Type B pancreatic cell (in vitro differentiated cells): ENCODE measurements at places on chromosomes 5 and 9.

DNA sequence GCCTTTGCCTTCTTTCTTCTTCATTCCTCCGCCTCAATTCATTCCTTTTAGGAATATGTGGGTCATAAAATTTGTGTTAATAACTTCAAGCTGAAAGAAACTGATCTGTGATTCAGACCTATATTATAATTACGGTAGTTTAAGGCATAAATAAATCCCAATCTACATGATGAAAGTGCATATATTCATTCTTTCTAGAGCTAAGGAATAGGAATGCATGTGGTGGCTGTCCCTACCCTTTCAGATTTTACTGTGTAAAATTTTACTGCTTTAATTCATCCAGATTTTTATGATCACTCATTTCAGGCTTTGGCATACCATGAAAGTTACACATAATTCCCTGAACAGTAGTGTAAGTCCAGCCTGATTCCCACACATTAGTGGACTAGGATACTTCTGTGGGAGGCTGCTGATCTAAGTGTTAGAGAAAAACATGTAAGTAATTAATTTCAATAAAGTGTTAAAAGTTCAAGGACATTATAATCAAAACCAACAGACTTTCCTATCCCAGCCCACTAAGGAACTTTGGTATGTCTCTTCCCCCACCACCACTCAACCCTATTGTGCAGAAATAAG, 83.1 kb downstream of the HINT1 start:
- DNase-seq, result no peak

- no peak for DNase-seq
These were observed 434.5 kb upstream of the TUSC1 start for GRCh38 chr9:26112724-26113123.

DNA sequence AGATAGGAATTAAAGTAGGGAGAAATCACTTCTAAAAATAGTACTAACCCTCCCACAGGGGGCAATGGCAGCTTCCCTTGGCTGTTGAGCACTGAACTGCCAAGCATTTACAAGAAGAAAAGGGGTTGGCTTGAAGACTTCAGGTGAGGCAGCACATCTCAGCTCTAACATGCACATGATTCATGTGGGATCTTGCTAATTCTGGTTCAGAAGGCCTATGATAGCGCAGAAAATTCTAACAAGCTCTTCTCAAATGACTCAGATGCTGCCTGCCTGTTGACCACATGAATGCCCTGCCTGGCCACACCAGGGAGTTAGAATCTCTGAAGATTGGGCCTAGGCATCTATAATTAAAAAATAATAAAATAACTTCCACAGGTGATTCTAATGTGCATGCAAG, 22.6 kb downstream of the CD180 start:
- no peak for DNase-seq

GRCh38 chr9:81513059-81513458, 176.3 kb downstream of the TLE1 start:
- DNase-seq, result no peak

- no peak for DNase-seq
These were observed 37.5 kb upstream of the GFPT2 start for GRCh38 chr5:180390441-180391190.

DNA sequence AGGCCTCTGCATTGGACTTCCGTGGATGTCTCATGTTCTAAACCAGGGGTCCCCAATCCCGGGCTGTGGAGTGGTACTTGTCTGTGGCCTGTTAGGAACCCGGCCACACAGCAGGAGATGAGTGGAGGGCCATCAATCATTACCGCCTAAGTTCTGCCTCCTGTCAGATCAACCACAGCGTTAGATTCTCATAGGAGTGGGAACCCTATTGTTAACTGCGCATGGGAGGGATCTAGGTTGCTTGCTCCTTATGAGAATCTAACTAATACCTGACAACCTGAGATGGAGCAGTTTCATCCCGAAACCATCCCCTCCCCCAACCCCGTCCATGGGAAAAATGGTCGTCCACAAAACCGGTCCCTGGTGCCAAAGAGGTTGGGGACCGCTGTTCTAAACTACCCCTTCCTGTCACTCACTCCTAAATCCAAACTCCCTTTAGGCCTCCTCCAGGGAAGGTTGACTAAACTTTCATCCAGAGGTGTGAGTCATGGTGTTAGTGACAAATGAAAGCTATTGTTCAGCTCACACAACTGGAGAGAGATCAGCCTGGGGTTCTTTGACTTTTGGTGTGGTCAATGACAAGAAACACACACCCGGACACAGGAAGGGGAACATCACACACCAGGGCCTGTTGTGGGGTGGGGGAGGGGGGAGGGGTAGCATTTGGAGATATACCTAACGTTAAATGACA, 9.5 kb downstream of the KCNV2 start:
- no peak for DNase-seq

- no peak for DNase-seq
These were observed 13.8 kb upstream of the COL15A1 start for GRCh38 chr9:98929895-98930341.

GRCh38 chr5:78509145-78509865, 139.3 kb downstream of the LHFPL2 start:
- DNase-seq, result no peak

- DNase-seq, result no peak
These were observed 3.5 kb downstream of the NFX1 start for GRCh38 chr9:33293782-33294181.

- no peak for DNase-seq
These were observed 583.9 kb upstream of the CTNND2 start for GRCh38 chr5:12488161-12488560.

- DNase-seq, result no peak
These were observed 46.9 kb upstream of the UBAC1 start for GRCh38 chr9:136007934-136008692.

GRCh38 chr5:38692346-38692745, 135.9 kb upstream of the LIFR start:
- DNase-seq, result no peak

DNA sequence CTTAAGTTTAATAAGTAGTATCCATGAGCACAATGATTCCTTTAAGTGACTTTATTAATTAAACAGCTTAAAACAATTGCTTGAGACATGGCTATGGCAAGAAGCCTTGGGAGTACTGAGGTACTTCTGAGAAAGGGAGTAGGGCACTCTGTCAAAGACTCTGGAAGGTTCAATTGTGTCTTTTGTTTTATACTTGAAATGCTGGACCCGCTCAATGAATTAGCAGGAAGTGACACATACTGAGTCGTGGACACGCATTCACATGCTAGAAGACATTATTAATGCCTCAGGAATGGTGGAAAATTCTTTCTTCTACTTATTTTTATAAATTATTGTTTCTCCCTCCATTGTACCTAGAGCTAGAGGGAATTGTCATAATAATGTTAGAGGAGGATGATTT, 347.3 kb upstream of the ZNF608 start:
- DNase-seq, result no peak

GRCh38 chr5:159849437-159850083, 66.7 kb upstream of the ADRA1B start:
- no peak for DNase-seq

GRCh38 chr5:146797658-146798057, 80.9 kb downstream of the PPP2R2B start:
- DNase-seq, result no peak

DNA sequence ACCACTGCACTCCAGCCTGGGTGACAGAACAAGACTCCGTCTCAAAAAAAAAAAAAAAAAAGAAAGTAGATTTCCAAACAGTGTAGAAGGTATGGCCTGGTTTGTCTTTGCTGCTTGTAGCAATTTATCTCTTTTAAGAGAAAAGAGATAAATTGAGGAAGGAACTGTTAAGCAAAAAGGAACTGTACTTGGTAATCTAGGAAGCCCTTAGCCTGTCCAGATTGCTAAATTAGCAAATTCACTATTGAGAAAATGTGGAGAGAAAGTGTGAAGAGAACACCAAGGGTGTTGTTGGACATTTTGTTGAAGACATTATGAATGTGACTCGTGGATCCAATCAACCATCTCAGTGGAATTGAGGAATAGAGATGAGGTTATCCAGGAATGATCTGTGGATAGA, 13.0 kb upstream of the SUSD3 start:
- DNase-seq, result no peak

DNA sequence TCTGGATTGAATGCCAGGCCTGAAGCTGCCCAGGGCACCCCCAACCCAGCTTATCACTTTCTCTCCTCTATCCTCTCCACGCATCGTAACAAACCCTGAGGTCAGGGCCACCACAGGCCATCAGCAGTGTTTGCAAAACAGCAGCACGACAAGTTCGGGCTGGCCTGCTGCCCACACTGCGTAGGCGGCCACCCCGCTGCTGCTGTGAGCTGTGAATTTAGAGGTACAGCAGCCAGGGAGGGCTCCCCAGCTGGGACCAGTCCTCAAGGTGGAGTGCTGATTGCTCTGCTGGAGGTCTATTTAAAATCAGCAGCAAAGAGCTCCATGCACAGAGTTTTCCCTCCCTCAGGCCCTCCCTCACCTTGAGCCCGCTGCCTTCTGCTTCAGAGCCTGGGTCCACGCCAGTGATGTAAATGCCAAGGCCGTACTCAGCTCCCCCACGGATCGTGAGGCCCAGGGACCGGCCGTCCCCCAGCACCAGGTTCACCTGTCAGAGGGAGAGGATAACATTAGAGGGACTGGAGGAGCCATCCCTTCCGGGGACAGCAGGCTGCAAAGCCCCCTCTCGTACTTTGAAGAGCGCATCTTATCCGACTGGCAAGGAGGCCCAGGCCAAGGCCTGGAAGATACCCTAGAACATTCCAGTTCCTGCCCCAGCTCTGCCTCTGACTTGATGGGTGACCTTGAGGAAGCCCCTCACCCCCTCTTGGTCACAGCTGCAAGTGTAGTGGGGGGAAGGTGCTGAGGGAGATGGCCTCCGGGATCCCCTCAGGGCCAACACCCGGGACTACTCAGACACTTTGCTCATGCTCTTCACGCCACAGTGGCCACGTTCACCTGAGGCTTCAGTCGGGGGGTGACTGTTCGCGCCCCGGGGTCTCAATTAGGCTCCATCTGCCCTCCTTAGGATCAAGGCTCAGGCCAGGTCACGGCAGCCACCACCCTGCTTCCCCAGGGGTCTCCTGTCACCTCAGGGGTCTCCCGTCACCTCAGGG, 39.1 kb downstream of the WHRN start:
- no peak for DNase-seq

- no peak for DNase-seq
These were observed 28.1 kb downstream of the TMOD1 start for GRCh38 chr9:97529363-97530076.

GRCh38 chr5:60700416-60700757, 421 bp upstream of the DEPDC1B start:
- no peak for DNase-seq

DNA sequence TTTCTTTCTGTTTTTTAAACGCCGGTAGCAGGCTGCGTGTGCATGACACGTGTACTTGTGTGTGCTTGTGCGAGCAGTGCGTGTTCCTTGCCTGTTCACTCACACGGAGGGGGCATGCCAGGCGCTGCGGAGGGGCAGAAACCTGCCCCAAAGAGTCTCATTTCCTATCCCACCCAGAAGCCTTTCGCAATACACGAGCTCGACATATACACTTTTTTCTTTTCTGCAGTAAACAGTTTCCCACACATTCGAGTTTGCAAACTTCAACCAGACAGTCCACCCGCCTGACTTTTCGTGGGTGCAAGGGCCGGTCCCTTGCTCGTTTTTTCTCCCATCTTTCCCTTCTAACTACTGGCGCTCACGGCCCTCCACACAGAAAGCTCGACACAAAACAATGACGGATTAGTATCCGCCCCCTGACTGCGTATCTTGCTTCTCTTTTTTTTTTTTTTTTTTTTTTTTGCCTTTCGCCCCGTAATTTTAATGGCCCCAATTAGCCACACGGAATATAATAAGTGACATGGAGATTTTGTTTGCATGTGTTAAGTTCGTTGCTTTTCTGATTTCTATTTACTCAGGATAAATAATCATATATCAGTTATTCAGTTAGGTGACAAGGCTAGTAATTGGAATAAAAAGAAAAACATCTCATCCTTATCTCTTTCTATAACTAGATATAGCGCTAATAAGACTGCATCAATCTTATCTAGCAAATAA, 5.3 kb upstream of the OTP start:
- DNase-seq, result no peak

GRCh38 chr5:128674837-128675446, 136.9 kb upstream of the FBN2 start:
- DNase-seq, result no peak

GRCh38 chr5:60992871-60993270, 47.9 kb downstream of the NDUFAF2 start:
- no peak for DNase-seq

DNA sequence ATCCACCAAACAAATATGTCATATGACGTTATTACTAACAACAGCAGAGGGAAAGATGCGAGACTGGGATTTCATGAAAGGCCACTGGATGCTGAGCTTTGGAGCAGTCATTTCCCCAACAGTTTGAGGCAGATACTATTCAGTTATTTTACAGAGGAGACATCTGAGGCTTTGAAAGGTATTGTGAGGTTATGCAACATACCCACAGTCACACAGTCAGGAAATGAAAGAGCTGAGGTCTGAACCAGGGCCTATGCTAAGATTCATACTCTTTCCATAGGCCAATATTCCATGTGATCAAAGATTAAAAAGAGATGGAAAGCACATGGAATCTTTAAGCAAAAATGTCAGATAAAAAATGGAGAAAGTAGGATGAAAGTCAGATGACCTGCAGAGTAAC, 63.0 kb downstream of the LPAR1 start:
- no peak for DNase-seq

- DNase-seq, result no peak
These were observed 12.9 kb upstream of the WDR38 start for GRCh38 chr9:124840300-124840833.

GRCh38 chr9:78971540-78971939, 600.2 kb upstream of the TLE4 start:
- DNase-seq, result no peak

- no peak for DNase-seq
These were observed 236.0 kb downstream of the EDIL3 start for GRCh38 chr5:84148651-84149050.

DNA sequence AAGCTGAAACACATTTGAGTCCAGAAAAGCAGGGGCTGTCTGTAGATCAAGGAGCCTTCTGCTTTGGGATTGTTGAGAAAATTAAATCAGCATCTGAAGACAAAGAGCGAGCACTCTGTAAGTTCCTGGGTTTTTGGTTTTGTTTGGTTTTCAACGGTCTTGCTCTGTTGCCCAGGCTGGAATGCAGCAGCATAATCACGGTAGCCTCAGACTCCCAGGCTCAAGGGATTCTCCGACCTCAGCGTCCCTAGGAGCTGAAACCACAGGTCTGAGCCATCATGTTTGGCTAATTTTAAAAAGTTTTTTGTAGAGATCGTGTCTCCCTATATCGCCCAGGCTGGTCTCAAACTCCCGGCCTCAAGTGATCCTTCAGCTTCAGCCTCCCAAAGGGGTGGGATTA, 266.5 kb upstream of the ADAMTS16 start:
- DNase-seq, result no peak

- no peak for DNase-seq
These were observed 240.2 kb downstream of the CD180 start for GRCh38 chr5:66956439-66956838.

GRCh38 chr9:72751541-72751940, 201.3 kb downstream of the ALDH1A1 start:
- DNase-seq, result no peak

- DNase-seq, result no peak
These were observed 10.3 kb upstream of the NME5 start for GRCh38 chr5:138149530-138149929.
